GM23248 (cell line): ENCODE measurements at places on chromosomes 12 and 14.

GRCh38 chr12:93153321-93153720 is 224.2 kb upstream of the EEA1 start:
- peak; percentile 58 for DNase-seq

- DNase-seq, result no peak
These were observed 53.0 kb downstream of the TBC1D30 start for GRCh38 chr12:64877363-64878004.

- peak; percentile 67 for DNase-seq
These were observed 61.6 kb downstream of the SH2B3 start for GRCh38 chr12:111467092-111467856.

DNA sequence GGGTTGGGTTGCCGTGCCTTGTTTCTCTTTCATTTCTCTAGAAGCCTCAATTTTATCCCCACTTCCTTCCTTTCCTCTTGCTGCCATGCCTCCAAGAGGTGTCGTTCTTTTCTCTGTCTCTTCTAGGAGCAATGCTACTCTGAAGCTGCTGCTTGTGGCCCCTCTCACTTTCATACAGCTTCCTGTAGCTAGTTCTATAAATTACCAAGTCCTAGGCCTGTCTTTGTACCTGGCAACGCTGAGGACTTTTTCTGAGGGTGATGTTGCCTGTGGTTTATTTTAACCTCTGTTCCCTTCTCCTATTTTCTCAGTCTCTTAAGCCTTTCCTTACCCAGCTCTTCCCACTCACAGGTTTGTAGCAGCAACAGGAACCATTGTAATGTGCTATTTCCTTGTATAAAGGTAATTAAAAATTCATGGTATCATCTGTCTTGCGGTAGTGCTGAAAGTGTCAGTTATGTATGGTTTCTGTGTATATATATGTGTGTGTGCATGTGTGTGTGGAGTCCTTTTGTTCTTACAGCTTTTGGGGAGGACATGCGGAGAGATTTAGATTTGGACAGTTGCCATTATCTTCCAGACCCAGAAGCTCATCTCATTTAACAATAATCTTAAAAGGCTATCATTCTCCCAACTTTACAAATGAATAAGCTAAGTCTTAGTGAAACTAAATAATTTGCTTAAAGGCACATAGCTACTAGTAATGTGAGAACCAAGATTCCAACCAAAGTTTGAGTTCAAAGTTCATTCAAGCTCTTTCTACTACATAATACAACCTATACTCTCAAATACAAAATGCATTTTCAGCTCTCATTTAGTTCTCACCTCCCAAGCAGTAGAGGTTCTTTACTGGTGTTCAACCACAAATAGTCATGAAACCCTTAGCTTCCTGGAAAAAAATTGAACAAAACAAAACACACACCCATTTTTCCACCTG is 43.8 kb downstream of the DDHD1 start:
- peak; percentile 54 for DNase-seq

GRCh38 chr14:26839481-26839880 is 241.6 kb upstream of the NOVA1 start:
- DNase-seq, result peak; percentile 4

- peak; percentile 64 for DNase-seq
These were observed 98.5 kb upstream of the TMPO start for GRCh38 chr12:98416845-98417244.

DNA sequence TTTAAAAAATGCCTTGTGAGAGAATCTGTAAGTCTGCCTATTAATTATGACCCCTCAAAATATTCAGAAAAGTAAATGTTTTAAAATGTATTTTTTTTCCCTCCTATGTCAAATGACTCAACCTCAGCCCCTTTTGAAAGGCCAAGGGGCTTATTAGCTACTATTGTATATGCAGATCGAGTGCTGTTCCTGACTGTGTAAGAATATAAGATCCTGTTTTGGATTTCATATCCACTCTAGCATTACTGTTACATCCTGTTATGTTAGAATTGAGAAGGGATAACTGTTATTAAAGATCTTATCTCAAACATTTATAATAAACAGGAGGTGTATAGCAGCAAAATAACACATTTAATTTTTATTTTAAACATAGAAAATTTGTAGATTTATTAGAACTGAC is 46.6 kb upstream of the TPH2 start:
- DNase-seq, result no peak

GRCh38 chr12:85085066-85085465 is 48.9 kb downstream of the LRRIQ1 start:
- DNase-seq, result no peak

- DNase-seq, result no peak
These were observed 13.6 kb upstream of the LEMD3 start for GRCh38 chr12:65155784-65156183.

GRCh38 chr12:9991876-9992275 is 7.0 kb downstream of the CLEC1B start:
- DNase-seq, result no peak

DNA sequence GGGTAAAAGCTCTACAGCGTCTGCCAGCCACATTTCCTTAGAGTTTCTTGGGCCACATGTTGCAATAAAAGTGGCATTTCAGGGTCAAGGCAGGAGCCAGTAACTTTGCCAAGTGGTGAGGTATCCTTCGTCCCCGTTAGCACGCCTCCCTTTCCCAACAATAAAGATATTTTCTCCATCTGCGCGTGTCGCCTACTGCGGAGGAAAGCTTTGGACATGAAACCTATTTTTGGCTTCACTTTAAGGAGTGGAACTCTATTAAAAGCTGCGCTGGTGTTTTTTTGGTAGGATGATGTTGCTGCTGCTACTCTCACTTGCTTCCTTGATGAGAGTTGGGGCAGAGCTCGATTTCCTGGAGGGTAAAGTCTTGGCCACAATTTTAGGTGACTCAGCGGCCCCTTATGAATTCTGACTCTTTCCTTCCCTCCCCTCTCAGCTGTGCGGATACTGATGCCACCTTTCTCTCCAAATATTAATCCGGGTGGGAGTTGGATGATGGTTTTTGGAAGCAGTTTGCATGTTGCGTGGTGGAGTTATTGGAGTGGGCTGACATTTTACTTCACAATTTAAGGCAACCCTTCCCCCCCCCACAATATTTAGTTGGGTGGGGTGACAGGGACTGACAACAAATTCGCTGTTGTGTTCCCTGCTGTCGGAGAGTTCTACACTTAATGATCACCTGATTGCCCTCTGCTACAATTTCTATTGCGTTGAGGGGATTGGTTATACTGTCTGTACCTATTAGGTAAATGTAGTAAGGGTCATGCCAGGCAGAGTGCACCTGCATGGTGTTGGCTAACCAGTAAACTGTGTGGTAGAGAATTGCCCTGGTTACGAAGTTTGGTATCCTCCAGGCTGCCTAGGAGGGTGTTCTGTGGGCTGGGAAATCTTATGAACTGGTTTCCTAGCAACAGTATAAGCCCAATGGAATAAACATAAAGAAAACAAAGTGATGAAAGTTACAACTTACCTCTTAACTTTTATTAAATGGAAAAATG is 1.1 kb downstream of the CCDC91 start:
- peak; percentile 86 for DNase-seq

GRCh38 chr12:13205809-13206559 is 9.5 kb downstream of the EMP1 start:
- peak; percentile 98 for DNase-seq

GRCh38 chr12:117538032-117538690 is 176.7 kb upstream of the NOS1 start:
- DNase-seq, result no peak

DNA sequence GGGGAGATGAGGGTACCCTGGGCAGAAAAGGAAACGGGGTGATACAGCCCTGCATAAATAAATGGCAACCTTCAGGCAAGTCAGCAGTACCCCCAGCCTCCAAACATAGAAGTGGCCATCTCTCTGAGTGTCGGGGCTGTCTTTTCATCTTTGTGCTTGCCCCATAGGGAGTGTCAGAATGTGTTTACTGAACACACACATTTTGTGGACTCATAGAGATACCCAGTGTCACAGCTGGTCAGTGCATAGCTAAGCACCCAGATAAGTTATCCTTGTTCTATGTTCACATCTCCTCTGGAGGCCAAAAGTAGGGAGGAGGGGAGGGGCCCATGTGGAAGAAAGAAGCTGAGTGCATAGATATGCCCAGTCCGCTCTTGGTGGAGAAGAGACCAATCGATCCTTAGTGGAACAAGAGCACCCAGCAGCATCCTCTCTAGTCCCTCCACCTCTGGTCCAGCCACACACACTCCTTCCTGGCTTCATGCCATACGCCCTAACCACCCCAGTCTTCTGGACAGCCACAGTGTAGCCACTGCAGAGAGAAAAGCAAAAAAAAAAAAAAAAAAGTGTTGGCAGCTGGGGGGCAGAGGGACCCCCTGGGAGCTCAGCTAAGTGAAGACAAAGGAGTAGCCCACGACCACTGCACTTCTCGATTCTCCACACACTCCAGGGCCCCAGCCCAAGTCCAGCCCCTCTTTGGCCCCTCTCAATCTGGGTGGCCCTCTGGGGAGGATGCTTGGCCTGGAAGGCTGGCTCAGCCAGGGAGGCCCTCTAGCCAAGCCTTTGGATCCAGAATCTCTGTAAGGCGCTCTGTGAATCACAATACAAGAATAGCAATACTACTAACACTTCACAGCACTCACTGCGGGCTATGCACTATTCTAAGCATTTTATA is 2.6 kb downstream of the ITGA7 start:
- no peak for DNase-seq
